ENCODE measurements at places on chromosomes 7 and 10. TPM values are rescaled to one million over a fixed set of nuclear protein-coding genes. Genes with fewer than 3 reads are reported as not detected.

The AKR1E2 gene
- 9.8 TPM for total RNA-seq

The HABP2 gene
- total RNA-seq = not detected

The CREB5 gene
- total RNA-seq = 0.50 TPM

The ENKUR gene
- total RNA-seq = 0.11 TPM

The NCF1 gene
- 0.35 TPM for total RNA-seq

The TMEM176A gene
- not detected for total RNA-seq

The NUB1 gene
- total RNA-seq = 70.4 TPM

The SYT15B gene
- total RNA-seq = 0.12 TPM
